KG1 (cell line): ENCODE measurements at places on chromosomes 3 and 15.

DNA sequence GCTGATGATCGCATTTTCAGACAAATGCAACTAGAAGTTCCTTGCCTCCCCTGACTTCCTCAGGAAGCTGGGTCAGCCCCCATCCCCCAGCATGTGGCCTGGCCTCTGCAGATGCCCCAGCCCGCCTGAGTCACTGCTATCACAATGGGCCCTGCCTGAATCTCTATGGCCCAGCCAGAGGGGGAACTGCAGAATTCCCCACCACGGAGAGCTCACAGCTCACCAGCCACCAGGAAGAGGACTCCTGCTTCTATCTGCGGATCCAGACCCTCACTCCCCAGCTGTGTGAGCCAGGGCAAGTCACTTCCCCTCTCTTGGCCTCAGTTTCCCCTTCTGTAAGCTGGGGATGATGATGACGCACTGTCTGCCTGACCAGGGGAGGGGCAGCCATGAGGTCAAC is 6.9 kb downstream of the PLXND1 start:
- DNase-seq: no peak

- DNase-seq: no peak
Measured at GRCh38 chr3:133532951-133533350, 40.5 kb upstream of the CDV3 start.

- DNase-seq: peak; percentile 63
Measured at GRCh38 chr15:92845126-92845508, 55.0 kb upstream of the CHD2 start.

GRCh38 chr3:104805508-104805907 is 561.2 kb upstream of the ALCAM start:
- no peak for DNase-seq

DNA sequence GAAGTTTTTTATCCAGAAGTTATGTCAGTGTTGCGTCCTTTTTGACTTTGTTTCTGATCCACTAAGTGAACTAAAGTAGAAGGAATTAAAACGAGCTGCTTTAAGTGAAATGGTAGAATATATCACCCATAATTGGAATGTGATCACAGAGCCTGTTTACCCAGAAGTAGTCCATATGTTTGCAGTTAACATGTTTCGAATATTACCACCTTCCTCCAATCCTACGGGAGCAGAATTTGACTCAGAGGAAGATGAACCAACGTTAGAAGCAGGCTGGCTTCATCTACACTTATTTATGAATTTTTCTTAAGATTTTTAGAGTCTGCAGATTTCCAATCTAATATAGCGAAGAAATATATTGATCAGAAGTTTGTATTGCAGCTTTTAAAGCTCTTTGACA is 57.6 kb downstream of the DNAH1 start:
- DNase-seq: no peak

DNA sequence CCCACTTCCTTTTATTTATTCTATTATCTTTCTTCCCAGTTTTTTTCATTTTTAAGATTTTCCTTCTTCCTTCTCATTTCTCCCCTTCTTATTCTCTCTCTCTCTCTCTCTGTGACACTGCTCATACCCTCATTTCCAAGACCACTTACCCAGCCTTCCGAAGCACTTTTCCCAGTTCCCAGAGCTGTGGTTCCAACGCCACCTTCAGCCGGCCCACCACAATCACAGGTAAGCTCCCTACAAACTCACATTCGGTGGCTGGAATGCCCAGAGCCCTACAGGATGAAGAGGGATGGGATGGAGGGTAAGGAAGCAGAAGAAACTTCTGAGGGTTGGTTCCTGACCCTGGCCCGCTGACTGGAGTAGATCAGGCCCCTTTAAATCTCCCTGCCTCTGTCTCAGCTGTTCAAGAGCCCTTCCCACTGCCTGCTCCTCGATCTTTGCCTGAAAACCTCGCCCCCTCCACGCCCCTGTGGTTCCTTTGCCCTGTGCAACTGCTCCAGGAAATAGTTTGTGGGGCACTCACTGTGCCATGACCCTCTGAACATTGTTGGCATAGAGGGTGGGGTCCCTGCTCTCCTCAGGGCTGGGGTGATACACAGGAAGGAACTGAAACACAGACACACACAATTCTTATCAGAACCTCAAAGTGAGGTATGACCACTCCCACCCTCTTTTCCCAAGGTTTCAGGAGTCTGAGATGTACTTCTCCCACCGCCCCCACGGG is 4.8 kb downstream of the LPCAT4 start:
- no peak for DNase-seq

DNA sequence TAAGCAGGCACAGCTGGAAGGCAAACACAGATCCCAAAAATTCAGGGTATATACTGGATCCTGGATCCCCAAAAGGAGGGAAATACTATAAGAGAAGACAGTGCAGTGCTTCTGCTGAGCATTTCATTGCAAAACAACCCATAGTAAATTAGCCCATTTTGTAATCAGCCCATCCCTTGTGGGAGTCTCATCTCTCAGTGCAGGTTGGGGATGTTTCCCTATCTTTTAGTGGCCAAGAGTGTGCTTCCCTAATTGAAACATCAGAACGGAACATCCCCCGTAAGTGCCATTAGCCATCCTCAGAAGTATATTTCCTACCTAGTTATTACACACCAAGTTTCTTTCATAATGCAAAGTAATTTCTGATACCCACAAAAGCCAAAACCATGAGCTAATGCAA is 11.2 kb upstream of the MTMR14 start:
- DNase-seq: no peak

DNA sequence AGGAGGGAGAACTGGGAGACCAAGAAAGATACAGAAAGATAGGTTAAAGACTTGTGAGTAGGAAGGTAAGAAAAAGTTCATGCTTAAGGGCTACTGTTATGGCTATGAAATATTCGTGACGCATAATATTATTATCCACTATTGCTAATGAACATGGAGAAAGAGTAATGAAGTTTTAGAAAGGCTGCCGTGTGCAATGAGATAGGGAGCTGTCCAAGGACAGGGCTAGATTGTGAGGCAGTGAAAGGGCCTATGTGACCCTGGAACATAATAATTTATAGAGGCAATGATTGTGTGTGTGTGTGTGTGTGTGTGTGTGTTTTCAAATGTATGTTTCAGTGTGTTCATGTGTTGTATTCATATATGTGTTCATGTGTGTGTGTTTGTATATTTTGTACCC is 27.7 kb downstream of the MBNL1 start:
- DNase-seq: no peak
